A549 treated with RU486 at 1 μM for 4 hours (cell line): ENCODE measurements at places on chromosomes 1 and 21. TPM values are rescaled to one million over a fixed set of nuclear protein-coding genes. Genes with fewer than 3 reads are reported as not detected.

BTG3 gene
- total RNA-seq = 22.0 to 34.6 TPM (median 31.8 TPM) in 5 replicates

ILDR2 gene
- total RNA-seq = 0.02 to 0.05 TPM in 2 of 5 replicates, not detected in the others

DDR2 gene
- total RNA-seq = 0.28 to 0.49 TPM (median 0.35 TPM) in 5 replicates

CSF3R gene
- total RNA-seq = not detected in 5 replicates

PGBD5 gene
- 0.49 to 1.0 TPM (median 0.80 TPM) in 5 replicates for total RNA-seq

LCE3A gene
- not detected in 5 replicates for total RNA-seq

CADM3 gene
- 0.09 to 0.24 TPM (median 0.11 TPM) in 5 replicates for total RNA-seq

RXRG gene
- total RNA-seq = not detected in 5 replicates
